ENCODE measurements at places on chromosomes 11 and 22.

GRCh38 chr11:20360650-20361049 lies 2.9 kb upstream of the HTATIP2 start:
- DNase-seq, result peak; percentile 25

- no peak for DNase-seq
Observed at GRCh38 chr11:72626414-72626936, 47.7 kb downstream of the PDE2A start.

DNA sequence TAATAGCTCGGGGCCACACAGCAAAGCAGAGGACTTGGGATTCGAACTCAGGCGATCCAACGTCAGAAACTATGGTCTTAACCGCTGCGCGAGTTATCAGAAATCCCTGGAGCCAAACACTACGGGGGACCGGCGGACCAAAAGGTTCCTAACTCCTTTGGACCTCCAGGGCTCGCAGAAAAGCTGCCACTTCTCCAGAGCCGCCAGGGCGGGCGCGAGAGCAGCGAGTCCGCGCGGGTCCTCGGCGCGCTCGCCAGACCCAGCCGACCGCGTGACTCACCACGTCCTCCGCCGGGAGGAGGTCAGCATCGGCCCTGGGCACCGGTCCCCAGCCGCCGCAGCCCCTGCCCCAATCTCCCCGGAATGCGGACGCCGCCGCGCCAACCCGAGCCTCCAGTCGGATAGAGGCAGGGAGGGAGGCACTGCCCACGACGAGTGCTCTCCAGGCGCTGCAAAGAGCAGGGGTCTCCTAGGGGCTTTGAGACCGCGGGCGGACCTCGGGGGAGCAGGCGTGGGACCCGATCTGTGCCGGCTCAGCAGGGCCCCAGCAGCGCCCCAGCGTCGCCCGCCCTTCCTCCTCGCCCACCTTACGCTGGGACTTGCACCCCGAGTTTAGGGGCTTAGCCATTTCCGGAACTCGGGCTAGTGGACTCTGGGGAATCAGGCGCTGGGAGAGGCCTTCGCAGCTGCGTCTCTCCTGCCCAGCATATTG lies 6.2 kb upstream of the ALX4 start:
- no peak for DNase-seq

DNA sequence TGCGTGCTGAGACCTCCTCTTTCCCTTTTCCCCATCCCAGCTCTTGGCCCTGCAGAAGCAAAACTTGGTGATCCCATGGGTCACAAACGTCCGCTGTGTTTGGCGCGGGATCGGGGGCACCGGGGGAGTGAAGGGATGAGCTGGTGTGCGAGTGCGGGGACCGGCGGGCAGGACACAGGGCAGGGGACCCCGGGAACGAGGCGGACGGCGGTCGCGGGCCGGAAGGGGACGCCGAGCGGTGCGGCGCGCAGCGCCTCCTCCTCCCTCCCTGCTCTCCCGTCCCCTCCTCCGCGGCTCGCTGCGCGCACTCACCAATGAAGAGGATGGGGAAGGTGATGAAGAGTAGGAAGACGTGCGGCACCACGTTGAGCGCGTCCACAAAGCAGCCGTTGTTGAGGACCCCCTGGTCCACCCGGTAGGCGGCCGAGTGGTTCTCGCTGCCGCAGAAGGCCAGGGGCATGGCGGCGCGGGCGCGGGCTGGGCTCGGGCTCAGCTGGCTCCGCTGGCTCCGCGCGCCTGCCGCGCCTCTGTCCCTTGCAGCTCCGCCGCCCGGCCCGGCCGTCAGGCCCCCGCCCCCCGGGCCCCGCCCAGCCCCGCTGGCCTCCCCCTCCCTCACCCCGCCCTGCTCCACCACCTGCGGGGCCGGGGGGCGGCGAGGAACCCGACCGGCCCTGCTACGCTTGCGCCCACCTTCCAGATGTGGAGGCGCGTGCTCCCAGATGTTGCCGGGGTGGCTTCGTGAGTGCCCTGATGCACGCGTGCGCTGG lies at the start of gene ABCC8:
TSS of gene ABCC8 (minus strand) at position 529 of the 767 bp plus-strand sequence. CDS start at position 460, 69 bp downstream.
- DNase-seq, result no peak

DNA sequence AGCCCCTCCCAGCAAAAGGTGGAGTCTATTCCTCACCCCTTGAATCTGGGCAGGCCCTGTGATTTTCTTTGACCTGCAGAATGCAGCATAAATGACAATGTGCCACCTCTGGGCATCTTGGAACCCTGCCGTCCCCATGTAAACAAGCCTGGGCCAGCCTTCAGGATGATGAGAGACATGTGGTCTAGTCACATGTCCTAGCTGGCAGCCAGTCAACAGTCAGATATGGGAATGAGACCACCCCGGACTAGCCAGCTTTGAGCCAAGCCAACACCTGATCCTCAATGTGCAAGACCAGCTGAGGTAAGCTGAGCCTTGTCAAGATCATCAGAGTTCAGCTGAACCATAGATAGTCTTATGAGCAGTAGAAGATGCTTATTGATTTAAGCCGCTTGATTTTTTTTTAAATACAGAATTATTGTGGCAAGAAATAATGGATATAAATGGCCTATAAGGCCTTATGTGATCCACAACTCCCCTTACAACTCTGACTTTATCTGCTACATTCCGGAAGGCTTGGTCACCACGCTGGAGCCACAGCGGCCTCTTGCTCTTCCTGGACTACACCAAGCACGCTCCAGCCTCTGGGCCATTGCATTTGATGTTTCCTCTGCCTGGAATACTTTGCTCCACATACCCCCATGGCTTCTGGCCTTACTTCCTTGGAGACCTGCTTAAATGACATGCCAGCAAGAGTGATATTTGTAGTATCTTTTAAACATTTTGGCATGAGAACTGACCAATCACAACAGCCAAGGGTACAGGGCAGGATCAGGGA lies 225.9 kb upstream of the SESN3 start:
- no peak for DNase-seq

DNA sequence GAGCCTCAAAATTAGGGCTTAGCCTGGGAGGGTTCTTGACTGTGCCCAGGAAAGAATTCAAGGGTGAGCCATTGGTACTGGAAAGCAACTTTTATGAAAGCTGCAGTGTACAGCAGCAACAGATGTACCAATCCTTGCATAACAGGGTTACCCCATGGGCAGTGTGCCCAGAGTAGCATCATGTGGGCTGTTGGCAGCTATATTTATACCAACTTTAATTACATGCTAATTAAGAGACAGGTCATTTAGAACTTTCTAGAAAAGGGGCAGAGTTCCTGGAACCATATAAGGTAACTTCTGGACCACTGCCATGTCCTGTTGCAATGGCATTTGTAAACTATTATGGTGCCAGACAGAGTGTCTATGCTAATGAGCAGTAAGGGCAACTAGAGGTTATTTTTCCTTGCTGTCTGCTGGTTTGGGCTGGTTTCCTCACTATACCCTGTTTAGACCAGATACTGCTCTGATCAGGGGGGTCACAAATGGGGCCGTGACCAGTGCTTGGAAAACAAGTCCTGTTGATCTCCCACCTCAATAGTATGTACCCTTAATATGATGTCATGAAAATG lies 1120.5 kb upstream of the RAG2 start:
- no peak for DNase-seq

- DNase-seq, result no peak
Observed at GRCh38 chr11:43366677-43367076, 8.0 kb downstream of the TTC17 start.

GRCh38 chr11:66003291-66003690 lies 988 bp downstream of the BANF1 start:
- DNase-seq, result no peak

- DNase-seq, result no peak
Observed at GRCh38 chr11:5339771-5340322, 3.5 kb downstream of the OR51B5 start.

- peak; percentile 11 for DNase-seq
Observed at GRCh38 chr11:117809236-117810055, 12.4 kb upstream of the DSCAML1 start.

- peak; percentile 55 for DNase-seq
Observed at GRCh38 chr11:27315836-27316235, 47.2 kb downstream of the CCDC34 start.

DNA sequence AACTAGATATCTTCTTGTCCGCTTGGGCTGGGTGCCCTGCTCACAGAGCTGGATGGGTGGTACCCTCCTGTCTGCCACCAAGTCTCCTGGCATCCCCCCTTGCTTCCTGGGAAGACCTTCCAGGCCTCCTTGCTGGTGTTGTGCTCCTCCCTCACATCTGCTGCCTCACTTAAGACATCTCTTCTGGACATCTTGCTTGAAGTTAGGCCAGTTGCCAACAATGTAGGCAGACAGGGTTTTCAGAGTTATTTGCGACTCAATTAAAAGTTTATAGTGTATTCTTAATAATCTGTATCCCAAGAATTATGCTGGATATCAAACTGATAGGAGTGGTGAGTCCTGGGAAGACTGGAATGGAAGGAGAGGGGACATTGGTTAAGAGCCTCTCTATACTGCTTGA lies 64.0 kb upstream of the TNRC6B start:
- DNase-seq, result no peak

DNA sequence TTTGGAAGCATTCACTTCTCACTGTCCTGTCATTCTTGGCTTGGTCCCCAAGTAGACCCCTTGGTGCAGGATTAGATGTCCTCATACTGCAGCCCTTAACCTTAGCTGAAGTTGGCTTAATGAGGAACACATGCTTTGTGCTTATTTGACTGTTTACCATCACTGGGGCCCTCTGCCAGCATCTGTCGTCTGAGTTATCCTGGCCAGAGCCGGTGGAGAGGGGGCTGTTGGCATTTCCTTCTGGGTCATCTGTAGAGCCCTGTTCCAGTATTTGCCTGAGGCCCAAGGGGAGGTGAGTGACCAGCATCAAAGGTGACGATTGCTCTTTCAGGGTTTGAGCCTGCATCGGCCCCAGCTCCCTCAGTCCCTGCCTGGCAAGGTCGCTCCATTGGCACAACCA lies 126.4 kb upstream of the RASSF10 start:
- DNase-seq, result no peak
